ENCODE measurements at places on chromosomes 7 and 10.

DNA sequence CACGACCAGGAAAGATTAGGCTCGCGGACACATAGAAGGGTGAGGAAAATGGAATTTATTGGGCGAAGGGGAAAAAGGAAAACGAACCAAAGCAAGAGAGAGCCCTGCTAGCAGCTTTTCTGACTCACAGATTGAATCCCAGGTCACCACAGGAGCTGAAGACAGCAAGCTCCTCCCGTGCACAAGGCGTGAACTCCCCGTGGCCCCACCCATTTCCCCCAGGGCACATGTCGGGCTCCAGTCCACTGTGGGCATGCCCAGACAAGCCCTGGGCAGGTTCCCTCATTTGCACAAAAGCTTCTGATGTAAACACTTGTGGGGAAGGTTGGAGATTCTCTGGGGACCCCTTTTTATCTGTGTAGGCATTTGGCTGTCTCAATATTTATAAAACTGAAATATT is 582.4 kb downstream of the SUGCT start:
- DNase-seq = no peak

DNA sequence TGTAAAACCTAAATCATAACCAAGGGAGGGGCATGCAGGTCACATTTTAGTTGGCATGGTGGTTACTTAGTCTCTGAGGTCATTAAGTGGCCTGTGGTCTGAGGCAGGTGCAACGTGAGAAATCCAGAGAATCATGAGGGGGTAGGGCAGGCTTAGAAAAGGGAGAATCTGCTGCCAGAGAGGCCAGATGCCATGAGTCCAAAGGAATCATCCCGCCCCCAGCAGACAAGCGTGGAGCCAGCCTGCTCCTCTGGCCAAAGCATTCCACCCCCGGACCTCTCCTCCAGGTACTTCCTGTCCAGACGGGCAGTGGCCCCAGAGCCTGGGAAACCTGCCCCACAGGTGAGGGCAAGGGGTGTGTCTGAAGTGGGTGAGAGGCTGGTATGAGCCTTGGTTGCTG is 196.4 kb upstream of the ZNF32 start:
- no peak for DNase-seq

DNA sequence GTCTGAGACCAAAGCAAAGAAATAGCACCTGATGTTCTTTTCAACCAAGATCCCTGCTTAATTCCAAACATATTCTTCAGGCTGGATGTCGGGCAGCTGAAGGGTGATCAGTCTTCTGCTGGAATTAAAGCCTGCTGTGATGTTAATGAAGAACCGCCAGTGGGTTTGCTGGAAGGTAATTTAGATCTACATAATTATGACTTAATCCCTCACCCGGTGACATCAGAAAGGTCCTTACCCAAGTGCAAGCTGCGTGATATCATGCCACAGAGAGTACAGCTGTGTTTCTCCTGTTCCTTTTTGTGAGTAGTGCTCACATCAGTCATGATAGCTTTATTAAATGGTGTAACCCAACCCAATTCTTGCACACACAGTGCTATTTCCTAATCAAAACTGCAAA is 29.1 kb upstream of the LRGUK start:
- DNase-seq = no peak

DNA sequence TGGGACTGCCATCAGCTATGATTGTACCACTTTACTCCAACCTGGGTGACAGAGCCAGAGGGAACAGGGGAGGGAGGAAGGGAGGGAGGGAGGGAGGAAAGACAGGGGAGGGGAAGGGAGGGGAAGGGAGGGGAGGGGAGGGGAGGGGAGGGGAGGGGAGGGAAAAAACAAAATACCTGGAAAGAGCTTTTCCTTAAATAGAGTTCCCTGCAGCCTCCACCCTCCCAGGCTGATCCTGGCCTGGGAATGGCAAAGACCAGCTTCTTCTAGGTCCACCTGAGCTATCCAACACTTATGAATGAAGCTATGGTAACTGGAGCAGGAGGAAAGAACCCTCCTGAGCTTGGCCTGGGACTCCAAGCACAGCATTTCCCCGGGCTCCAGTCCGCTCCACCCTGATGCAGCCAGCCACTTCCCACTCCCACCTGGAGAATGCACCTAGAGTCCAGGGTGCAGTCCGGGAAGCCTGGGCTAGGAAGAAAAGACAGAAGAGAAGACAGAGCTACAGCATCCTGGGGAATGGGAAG is 66.1 kb downstream of the GRID1 start:
- DNase-seq = no peak

- DNase-seq = no peak
These were observed 6.5 kb downstream of the AHR start for GRCh38 chr7:17304926-17305325.

DNA sequence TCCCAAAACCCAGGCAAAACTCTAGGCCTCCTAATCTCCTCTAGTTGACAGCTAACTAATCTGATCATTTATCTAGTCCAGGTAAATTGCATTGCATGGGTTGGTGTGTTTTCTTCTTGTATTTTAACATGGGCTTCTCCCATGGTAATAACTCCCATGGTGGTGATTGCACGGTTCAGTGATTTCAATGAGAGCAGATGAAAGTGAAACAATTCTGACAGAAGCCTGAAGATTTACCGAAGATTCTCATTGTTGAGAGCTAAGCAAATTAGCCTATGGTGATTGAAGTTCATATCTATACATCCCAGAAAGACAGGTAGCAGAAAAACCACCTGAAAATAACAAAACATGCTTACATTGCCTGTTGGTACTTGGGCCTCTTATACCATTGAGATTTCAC is 26.6 kb upstream of the LIPN start:
- no peak for DNase-seq

- DNase-seq = no peak
These were observed 18.9 kb downstream of the SGMS1 start for GRCh38 chr10:50604809-50605208.

DNA sequence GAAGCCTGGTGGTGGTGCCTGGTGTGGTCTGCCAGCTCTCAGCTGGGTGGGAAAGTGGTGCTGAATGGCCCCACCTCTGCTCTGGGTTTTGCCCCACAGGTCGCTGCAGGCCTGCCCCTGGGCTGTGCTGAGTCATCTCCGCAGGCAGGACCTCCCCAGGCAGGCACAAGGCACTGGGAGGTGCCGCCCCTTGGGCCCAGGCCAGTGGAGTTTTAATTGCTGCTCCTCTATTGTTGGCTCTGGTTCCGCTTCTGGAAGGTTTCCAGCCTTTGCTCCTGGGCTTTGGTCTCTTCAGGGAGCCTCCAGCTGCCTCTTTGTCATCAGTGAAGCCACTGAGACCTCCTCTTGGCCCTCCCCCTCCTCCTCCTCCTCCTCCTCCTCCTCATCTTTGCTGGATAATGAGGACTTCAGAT is 180.3 kb upstream of the GRB10 start:
- no peak for DNase-seq

DNA sequence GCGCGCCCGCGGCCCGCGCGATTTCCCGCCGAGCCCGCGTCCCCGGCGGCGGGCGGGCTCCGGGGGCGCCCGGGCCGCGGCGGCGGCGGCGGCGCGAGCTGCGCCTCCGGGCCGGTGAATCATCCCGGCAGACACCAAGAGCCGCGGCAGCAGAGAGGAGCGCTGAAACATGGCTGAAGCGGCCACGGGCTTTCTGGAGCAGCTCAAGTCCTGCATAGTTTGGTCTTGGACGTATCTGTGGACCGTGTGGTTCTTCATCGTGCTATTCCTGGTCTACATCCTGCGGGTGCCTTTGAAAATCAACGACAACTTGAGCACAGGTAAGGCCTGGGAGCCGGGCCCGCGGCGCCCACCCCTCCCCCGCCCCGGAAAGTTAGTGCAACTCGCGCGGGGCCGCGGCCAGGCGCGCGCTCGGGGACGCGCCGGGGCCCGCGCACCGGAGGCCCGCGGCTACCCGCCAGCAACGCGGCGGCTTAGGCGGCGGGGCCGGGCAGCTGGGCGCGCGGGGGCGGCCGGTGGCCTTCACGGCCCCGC is at the start of gene ST7:
TSS of gene ST7 (plus strand) at position 130 of the 534 bp plus-strand sequence. CDS start at position 170, 40 bp downstream.
- peak; percentile 55 for DNase-seq

DNA sequence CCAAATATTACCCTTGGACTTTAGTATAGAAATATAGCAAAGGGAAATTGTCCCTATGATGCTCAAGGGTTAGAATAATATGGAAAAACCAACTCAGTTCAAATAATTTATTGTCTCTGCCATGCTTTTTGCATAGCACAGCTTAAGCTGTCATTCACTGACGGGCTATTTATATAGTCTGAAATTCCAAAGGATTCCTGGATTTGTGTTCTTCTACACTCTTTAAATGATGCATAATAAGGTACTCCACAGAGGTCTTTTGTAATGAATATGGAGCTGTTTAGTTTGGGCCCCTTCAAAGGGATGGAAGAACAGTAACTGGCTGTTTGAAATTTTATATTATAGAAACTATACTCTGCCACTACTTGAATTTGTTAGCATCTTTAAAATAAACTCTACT is 276.6 kb upstream of the FERD3L start:
- DNase-seq = no peak

DNA sequence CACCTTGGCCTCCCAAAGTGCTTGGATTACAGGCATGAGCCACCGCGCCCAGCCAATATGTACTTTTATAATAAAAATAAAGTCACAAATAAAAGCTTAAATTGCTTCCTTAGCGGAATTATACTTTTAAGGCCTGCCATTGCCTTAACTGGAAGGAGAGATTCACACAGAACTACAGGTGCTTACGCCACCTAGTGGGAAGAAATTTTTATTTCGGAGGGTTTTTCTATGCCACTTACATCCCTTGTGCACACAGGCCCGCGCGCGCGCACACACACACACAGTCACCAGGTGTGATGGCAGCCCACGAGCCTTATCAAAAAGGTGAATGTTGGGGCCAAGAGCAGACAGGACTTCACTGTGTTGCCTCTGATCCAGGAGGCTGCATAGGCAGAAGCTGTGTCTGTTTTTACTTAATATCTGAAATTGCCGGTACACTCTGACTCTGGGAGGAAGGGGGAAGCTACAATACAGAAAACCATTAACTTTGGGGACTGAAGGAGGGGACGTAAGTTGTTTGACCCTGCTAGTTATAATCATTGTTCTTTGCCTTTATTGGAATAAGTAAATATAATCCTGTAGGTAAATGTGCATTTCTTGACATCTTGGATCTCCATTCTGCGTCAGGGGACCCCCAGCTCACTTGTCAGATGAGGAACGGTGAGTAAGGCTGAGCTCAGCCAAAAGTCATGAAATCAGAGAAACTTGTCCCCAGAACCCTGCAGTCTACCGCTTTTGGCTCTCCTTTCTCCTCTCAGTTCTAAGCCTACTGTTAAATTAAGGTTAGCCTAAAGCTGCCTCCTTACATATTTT is 87.1 kb downstream of the SLC16A9 start:
- no peak for DNase-seq

DNA sequence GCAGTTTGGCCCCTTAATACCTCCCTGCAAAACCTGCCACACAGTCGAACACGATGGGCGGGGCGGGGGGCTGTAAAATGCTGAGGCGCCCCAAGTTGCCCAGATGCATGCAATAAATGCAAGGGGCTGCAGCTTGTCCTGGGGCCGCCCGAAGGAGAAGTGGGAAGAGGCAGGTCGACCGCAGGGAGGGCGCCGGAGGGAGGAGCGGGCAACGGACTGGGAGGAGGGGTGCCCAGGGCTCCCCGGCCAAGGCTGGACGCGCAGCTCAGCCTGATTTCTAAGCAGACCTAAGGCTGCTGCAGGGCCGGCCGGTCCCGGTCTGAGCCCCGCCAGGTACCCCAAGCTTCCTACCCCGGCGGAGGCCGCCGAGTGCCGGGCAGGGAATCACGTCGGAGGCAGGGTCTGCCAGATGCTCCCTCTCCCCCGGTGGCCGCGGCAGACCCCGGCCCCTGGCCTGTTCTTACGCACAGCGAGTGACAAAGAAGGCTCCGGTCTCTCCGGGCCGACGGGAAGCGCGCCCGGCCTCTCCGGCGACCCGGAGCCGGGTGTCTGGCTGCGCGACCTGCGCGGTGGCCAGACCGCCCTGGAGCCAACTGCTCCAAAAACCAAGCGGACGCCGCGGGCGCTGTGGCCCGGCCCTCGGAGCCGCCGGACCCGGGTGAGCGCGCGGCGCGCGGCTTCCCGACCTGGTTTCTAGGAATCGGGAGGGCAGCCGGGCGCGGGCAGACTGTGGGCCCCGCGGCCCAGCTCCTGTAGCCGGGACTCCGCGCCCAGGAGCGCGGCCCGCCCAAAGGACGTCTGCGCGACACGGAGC is 744 bp upstream of the EBF3 start:
- DNase-seq = no peak

GRCh38 chr7:142482891-142483658 is 225.2 kb upstream of the PRSS58 start:
- DNase-seq = peak; percentile 49

DNA sequence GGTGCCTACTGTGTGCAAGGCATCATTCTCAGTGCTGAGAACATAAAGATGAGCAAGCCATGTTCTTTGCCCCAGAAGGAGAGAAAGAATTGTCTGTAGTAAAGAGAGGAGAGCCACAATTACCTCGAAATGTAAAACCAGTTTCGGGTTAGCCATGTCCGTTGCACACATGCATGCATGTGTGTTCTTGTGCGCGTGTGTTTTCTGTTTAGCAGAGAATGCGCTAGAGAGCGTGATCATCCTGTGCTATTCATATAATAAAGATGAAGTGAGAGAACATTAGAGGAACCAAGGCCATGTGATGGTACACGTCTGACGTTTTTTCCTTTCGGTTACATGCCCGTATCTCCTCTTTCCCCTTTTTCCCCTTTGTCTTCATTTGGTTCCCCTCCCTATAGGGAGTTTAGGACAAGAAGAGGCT is 158.2 kb downstream of the CELF2 start:
- DNase-seq = no peak

DNA sequence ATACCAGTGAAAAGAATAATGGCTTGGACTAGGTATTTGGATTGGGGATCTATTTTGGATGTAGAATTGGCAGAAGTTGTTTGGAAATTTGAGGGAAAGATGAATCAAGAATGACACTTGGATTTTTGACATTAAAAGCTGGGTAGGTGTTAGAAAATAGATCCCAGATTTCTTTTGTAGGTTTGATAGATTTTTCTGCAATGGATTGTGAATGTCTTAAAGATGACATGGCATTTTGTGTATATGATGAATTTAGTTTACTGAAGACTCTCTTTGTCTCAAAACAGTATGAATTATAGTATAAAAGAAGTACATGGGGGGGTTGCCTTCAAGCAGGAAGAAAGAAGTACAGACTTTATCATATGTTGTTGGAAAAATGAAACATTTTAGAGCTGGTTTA is 75.8 kb downstream of the MPLKIP start:
- no peak for DNase-seq

GRCh38 chr10:1598393-1599153 is 138.8 kb downstream of the ADARB2 start:
- no peak for DNase-seq

GRCh38 chr7:91526404-91526803 is 262.2 kb downstream of the FZD1 start:
- DNase-seq = no peak
